ENCODE measurements at places on chromosomes 1 and 21.

- no peak for DNase-seq
These were observed 186.1 kb upstream of the ADAMTS5 start for GRCh38 chr21:27152996-27153395.

DNA sequence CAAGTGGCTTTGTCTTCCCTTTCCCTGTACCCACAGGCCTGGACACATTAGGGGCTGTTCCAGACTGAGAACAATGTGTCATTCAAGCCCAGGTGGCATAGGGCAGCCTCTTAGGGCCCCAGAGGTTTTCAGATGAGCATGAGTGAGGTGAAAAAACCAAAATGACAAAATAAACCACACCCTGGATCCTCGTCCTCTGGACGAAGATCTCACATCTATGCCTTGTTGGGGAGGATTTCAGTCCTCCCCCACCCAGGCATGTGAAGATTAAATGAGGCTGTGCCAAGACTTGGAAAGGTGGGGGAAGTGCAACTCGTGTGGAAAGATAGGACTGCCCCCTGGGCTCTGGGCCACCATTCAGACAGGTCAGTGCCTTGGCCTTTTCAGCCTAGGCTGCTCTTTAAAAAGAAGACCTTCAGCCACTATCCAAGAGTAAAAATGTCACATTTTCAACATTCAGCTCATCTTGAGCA lies 32.8 kb upstream of the IL19 start:
- no peak for DNase-seq

DNA sequence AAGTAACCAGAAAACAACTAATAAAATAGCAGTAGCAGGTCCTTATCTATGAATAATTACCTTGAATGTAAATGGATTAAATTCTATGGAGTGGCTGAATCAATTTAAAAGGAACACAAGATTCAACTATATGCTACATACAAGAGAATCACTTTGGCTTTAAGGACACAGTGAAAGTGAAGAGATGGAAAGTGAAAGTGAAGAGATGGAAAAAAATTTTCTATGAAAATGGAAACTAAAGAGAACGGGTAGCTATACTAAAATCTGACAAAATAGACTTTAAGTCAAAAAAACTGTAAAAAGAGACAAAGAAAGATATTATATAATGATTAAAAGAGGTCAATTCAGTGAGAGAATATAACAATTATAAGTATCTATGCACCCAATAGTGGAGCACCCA lies 54.7 kb downstream of the C1orf185 start:
- no peak for DNase-seq

- no peak for DNase-seq
These were observed at the start of gene CHIT1 for GRCh38 chr1:203229471-203230135. TSS of gene CHIT1 (minus strand) at chr1:203229673. CDS start at chr1:203229636, 37 bp downstream.

DNA sequence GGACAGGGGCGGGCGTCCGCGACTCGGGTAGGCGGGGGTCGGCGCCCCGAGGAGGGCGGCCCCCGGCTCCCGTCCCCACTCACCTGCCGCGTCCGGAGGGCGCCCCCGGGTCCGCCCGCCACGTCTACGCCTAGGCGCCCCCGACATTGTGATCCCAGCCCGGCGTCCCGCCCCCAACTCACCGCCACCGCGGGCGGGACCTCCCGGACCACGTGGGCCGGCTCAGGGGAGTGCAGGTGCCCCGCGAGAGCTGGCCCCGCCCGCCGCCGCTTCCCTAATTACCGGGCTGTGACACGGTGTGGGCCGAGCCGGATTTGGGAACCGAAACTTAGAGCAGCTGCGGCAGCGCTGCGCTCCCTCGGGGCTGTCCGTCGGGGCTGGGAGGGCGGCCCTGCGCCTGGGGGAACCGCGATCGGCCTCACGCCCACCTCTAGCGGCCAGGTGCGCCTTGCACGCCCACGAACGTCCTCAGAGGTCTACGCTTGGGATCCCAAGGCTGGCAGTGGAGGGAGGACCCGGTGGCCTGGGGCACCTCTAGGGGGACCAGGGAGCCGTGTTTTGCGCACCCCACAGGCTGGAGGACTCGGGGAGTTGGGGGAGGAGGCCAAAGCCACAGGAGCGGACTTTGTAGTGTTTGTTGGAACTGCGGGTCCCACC lies 521 bp upstream of the NADK start:
- DNase-seq: peak; percentile 61

GRCh38 chr1:32848354-32849063 lies 22.2 kb downstream of the FNDC5 start:
- DNase-seq: no peak

GRCh38 chr1:70504176-70504820 lies 93.2 kb downstream of the CTH start:
- DNase-seq: no peak

- DNase-seq: no peak
These were observed 328.1 kb upstream of the LYPLAL1 start for GRCh38 chr1:218845589-218845988.

- DNase-seq: peak; percentile 68
These were observed 61.2 kb downstream of the TOR1AIP2 start for GRCh38 chr1:179816196-179816960.

- no peak for DNase-seq
These were observed 2164.2 kb downstream of the NCAM2 start for GRCh38 chr21:23162198-23162946.

GRCh38 chr1:159548126-159548525 lies 12.3 kb upstream of the OR10J5 start:
- no peak for DNase-seq

GRCh38 chr1:238639861-238640260 lies 746.5 kb upstream of the CHRM3 start:
- no peak for DNase-seq

GRCh38 chr1:114690148-114690547 lies 5.2 kb downstream of the AMPD1 start:
- no peak for DNase-seq

GRCh38 chr1:94983171-94983739 lies 56.3 kb upstream of the CNN3 start:
- DNase-seq: no peak

GRCh38 chr1:77489910-77490309 lies 192.5 kb downstream of the ZZZ3 start:
- DNase-seq: no peak

DNA sequence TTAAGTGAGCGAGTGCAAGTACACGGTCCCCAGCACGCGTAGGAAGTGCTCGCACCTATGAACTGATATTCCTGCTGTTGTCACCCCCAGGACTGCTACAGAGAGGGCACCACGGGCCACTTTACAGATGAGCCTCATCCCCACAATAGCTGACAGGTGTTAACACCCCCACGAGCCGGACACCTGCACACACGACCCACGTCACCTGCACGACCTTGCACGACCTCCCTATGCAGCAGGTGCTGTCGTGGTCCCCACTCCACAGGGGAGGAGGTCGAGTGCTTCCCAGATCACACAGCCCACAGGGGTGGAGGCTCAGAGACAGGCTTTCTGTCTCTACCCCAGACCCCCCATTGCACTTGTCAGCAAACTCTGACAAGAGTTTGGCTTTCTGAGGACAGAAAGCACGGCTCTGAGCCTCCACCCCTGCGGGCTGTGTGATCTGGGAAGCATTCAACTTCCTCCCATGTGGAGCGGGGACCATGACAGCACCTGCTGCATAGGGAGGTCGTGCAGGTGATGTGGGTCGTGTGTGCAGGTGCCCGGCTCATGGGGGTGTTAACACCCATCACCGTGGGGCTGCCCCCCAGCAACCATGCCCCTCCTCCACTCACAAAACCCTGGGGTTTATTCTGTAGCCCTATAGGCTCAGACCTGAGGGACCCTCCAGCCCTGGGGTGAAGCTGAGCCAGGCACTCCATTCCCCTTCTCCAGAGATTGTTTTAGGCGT lies 80.8 kb downstream of the MATN1 start:
- no peak for DNase-seq

GRCh38 chr21:44296916-44297315 lies 2.9 kb upstream of the PFKL start:
- no peak for DNase-seq

DNA sequence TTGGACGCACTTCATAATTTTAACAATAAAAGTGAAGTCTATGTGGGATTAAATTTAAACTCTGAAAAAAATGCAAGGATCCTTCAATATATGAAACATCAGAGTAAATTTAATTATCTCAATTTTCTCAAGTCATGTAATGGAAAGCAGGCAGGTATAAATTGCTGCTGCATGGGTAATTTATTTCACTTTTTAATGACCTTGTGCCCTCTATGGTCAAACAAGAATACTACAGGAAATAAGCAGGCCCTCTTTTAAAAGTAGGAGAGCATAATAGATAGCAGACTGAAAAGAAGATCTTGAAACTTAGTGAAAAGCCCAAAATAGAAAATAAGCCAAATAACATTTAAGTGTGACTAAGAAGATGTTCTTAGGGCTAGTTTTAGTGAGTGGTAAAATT lies 22.9 kb downstream of the BCAS2 start:
- DNase-seq: no peak

GRCh38 chr1:10283318-10283984 lies 73.1 kb downstream of the KIF1B start:
- DNase-seq: no peak

DNA sequence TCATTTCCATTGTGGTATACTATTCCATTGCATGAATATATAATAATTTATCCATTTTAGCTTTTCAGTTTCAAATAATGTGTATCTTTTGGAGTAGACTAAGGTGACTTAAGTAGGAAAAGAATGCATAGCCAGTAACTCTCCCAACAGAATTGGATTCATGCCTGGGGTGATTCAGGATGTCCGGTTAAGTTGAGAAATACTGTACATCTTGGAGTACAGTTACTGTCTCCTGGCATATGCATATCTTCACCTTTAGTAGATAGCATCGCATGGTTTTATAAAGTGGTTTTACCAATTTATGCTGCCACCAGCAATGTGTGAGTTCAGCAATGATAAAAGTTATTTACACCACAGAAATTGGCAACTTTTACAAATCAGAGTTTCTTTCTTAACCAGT lies 18.6 kb upstream of the SLC6A9 start:
- DNase-seq: no peak

GRCh38 chr21:26837539-26837938 lies 7.7 kb downstream of the ADAMTS1 start:
- DNase-seq: no peak

GRCh38 chr21:41280115-41280919 lies 36.3 kb upstream of the FAM3B start:
- no peak for DNase-seq

GRCh38 chr1:107175102-107175909 lies 34.5 kb downstream of the NTNG1 start:
- no peak for DNase-seq

- no peak for DNase-seq
These were observed 55.2 kb downstream of the TENT5C start for GRCh38 chr1:117661027-117661426.

DNA sequence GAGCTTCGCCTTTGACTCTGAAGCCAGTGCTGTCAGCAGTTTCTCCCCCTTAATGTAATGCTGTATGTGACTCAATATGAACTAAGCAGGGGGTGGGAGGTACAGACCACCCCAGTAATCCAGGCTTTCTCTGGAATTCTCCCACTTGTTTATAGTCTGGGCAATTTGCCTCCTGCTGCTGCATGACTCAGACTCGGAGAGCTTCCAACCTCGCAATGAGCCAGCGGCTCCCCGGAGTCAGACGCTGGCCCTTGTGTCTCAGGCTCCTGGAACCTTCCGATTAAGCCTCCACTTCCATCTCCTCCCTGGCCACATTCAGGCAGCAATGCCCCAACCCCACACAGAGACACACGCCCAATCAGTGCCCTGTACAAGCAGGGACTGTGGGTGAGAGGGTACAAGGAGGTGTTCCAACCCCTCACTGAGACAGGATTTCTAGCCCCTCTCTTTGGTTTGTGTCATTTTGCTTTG lies 471.7 kb upstream of the VAMP3 start:
- DNase-seq: peak; percentile 83

- DNase-seq: no peak
These were observed 9.0 kb downstream of the TMEM61 start for GRCh38 chr1:54989473-54989872.

DNA sequence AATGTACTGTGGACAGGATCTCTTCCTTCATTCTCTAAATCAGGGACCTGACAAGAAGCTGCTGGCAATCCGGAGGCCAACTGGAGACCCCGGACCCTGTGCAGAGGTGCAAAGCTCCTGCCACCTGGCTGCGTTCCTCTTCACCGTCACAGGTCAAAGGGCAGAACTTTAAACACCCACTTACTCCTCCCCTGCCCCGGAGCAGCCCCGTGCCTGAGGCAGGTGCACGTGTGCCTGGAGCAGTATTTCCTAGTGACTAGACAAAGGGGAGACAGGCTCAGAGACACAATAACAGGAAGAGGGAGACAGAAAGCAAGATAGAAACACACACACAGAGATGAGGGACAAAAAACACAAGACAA lies 6.6 kb upstream of the PIGC start:
- no peak for DNase-seq

- DNase-seq: no peak
These were observed 17.3 kb downstream of the CD58 start for GRCh38 chr1:116553386-116554115.

DNA sequence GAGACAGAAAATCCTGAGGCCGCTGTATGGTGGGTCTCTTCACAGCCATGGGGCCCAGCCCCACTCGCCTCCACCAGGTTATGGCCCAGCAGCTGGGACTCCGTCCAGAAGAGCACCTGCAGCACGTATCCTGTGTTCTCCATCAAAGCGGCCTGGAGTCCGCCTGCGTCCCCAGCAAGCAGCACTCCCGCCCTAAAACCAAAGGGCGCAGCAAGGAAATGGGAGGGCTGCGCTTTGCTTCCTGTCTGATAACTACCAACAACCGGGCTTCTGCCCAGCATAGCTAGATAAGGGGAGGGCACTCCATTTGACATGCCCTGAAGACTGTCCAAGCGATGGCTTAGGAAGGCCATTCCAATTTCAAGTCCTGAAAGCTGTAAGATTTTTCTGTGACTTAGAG lies 119.9 kb downstream of the KCNJ15 start:
- no peak for DNase-seq

GRCh38 chr1:206674745-206675175 lies 9.9 kb upstream of the MAPKAPK2 start:
- DNase-seq: peak; percentile 57

Data from right forelimb (tissue), 1 donor.